ENCODE measurements at places on chromosomes 13 and 19. TPM values are rescaled to one million over a fixed set of nuclear protein-coding genes. Genes with fewer than 3 reads are reported as not detected.
A peak's percentile ranks its signal among the peaks of the same experiment; 100 is the strongest.

DNA sequence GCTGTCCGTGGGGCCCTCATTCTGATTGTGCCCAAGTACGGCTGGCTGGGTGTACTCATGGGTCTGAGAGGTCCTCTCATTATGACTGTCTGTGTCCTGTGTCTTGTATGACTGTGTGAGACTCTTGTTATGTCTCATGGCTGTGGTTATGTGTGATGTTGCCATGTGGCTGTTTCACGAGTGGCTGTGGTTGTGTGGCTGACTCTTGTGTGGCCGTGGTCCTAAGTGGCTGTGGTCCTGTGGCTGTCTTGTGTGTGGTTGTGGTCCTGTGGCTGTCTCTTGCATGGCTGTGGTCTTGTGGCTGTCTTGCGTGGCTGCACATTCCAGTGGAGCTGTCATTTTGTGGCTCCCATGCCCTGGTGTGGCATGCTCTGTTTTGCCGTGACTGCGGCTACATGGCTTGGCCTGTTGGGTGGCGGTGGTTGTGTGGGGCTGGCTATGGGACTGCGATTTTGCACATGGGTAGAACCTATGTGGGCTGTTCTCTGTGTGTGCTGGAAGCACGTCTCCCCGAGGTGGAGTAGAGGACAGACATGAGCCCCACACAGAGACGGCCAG is 2.5 kb downstream of the LYL1 start:
- DNase-seq = no peak

Gene ADPRHL1
- total RNA-seq = 6.0 TPM

Gene TRPC4
- 3.8 TPM for total RNA-seq

DNA sequence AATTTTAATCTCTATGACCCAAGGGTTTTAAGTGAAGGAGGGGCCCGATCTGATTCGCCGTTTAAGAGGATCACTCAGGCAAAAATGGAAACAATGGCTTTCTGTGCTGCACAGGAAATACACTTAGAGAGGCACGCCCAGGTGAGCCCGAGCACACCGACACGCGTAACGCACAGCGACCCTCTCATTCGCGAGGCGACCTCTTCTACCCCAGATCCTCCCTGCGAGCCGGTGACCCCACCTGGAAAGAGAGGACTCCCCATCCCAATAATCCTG is 216 bp downstream of the SH2D3A start:
- DNase-seq = no peak

DNA sequence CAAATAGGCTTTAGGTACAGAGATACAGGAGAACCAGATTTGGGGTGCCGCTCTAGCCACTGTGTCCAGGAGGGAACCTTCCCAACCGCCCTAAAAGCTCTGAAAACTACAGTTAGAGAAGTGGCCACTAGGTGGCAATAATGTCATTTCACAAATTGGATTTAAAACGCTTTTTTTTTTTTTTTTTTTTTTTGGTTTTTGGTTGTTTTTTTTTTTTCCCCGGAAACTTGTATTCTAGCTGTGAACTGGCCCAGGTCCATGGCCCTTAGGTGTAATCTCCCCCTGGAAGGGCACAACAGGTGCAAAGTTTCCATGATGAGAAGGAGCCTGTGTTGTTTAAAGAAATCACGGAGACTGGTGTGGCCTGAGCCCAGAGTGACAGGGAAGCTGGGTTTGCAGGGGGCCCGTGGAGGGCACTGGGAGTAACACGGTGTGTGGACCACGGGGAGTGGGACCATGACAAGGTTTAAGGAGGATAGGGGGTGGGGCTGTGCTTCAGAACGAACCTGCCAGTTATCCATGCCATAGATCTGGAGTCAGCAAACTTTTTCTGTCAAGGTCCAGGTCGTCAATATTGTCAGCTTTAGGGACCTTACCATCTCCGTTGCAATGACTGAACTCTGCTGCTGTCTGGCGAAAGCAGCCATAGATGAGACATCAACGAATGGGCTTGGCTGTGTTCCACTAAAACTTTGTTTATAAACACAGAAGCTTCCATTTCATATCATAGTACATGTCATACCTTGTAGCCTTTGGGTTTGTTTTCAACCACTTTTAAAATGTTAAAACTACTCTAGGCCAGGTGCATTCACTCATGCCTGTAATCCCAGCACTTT is 10.1 kb downstream of the OR1I1 start:
- no peak for DNase-seq

- no peak for DNase-seq
These were observed 26.2 kb upstream of the CEBPG start for GRCh38 chr19:33347300-33347699.

GRCh38 chr13:67224148-67224846 is 5.8 kb downstream of the PCDH9 start:
- DNase-seq = peak; percentile 76

DNA sequence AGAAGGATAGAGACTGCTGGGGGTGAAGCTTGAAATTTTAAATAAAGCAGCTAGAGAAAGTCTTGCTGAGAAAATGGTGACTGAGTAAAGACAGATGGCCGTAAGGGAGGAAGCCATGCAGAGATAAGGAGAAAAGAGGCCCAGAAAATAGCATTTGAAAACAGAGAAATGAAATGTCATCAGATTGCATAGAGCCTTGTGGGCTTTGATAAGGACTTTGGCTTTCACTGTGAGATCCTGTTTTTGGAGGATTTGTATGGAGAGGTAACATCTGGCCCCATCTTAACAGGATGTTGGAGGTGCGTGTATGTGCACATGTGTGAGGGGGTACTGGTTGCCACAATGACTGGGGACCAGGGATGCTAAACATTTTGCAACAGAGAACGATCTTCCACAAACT is 19.5 kb upstream of the ATP8A2 start:
- no peak for DNase-seq

DNA sequence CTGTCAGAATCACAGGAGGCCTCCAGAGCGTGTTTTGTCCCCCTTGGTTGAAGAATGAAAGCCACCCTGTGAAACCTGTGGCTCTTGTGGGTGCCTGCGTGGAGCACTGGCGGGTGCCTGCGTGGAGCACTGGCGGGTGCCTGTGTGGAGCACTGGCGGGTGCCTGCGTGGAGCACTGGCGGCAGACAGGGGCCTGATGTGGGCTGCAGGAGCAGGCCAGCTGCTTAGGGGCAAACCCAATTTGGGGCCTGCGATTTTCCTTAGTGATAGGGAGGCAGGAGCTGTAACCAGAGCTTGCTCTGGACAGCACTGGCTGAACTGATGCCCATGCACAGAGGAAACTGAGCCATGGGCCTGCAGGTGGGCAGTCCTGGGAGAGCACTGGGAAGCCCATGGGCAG is 24.3 kb downstream of the ARHGEF7 start:
- DNase-seq = no peak

Gene CD177
- total RNA-seq = 3.0 TPM

- no peak for DNase-seq
These were observed 141.0 kb downstream of the POSTN start for GRCh38 chr13:37457612-37458011.

DNA sequence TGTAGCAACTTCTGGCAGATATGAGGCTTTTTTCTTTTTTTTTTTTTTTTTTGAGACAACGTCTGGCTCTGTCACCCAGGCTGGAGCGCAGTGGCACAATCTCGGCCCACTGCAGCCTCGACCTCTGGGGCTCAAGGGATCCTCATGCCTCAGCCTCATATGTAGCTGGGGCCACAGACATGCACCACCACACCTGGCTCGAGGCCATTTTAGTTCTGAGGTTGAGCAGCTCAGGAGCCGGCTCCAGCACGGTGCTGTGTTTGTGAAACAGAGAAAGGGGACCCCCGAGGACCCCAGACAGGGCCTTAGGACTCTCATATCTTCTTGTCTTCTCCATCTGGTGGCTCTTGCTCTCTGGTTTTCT is 3.4 kb upstream of the FLT3LG start:
- DNase-seq = no peak

GRCh38 chr19:53785196-53785889 is 38.8 kb downstream of the NLRP12 start:
- no peak for DNase-seq

DNA sequence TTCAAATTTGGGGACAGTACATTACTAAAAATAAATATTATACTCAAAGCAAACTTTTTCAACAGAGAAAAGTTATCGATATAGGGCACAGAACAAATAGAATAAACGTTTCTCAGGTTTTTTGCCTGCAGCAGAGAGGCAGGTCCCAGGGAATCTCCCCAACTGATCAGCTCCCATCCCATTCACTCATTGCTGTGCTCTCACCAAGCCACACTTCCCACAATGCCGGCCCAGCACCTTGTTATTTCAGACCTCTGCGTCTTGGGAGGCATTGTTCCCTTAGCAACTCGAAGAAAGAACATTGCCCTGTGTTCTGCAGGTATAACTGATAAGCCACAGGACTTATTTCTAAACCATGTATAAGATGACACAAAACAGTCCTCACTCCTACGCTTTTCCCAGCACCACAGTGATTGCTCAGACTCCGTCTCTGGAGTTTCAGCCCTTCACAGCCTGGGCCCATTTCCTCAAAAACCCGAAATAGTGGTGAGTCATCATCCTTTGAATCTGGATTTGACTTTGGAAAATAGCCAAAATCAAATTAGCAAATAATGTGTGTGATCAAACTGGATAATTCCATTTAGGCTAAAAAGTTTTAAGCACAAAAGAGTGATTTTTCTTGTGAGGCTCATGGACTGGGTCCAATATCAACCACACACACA is 100.4 kb downstream of the DCLK1 start:
- no peak for DNase-seq

Gene GIPR
- total RNA-seq = 0.26 TPM

Gene FAM83E
- 0.58 TPM for total RNA-seq

Gene OCEL1
- 5.8 TPM for total RNA-seq

- DNase-seq = no peak
These were observed 3.7 kb downstream of the LIN37 start for GRCh38 chr19:35751839-35752745.

- no peak for DNase-seq
These were observed 20.3 kb downstream of the NFIX start for GRCh38 chr19:13015361-13016223.

Gene ANGPTL4
- total RNA-seq = 1.3 TPM

GRCh38 chr19:31185261-31185660 is 164.0 kb downstream of the TSHZ3 start:
- DNase-seq = no peak

DNA sequence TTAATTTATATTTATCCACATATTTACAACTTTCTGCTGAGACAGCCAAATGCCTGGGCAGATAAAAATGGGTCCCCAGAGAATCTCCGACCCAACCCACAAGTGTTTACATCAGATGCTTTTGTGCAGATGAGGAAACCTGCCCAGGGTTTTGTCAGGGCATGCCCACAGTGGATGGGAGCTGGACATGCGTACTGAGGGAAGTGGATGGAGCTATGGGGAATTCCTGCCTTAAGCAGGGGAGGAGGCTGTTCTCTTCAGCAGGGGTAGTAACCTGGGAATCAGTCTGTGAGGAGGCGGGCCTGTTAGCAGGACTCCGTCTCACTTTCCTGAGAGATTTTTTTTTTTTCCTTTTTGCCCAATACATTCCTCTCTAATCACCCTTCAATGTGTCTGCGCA is 122.9 kb downstream of the RFC3 start:
- no peak for DNase-seq

DNA sequence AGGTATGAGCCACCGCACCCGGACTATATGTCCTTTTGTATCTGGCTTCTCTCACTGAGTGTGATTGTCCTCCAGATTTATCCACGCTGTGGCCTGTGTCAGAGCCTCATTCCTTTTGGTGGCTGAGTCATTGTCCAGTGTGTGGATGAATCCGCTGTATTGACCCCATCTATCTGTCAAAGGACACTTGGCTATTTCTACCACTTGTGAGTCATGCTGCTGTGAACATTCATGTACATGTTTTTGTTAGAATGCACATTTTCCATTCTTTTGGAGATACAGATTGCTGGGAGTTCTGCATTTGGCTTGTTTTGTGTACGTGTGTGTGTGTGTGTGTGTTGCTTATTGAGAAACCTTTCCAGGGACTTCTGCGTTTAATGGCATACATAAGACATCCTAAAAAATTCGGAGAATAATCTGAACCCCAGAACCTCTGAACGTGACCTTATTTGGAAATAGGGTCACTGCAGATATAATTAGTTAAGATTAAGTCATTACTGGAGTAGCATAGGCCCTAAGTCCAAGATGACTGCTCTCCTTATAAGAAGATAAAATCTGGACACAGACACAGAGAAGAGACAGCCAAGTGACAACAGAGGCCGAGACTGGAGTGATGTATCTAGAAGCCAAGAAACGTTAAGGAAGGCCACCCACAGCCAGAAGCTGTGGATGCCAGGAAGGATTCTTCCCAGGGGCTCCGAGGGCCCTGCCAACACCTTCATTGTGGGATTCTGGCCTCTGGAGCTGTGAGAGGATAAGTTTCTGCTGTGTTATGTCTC is 4.9 kb upstream of the GIPC3 start:
- no peak for DNase-seq
